ENCODE measurements at places on chromosomes 7 and 10.
A peak's percentile ranks its signal among the peaks of the same experiment; 100 is the strongest.

GRCh38 chr10:92699518-92700381 is 10.0 kb downstream of the HHEX start:
- DNase-seq: no peak

GRCh38 chr10:3896161-3896560 is 111.2 kb upstream of the KLF6 start:
- no peak for DNase-seq

GRCh38 chr7:36343548-36343947 is 46.1 kb upstream of the ANLN start:
- DNase-seq: no peak

DNA sequence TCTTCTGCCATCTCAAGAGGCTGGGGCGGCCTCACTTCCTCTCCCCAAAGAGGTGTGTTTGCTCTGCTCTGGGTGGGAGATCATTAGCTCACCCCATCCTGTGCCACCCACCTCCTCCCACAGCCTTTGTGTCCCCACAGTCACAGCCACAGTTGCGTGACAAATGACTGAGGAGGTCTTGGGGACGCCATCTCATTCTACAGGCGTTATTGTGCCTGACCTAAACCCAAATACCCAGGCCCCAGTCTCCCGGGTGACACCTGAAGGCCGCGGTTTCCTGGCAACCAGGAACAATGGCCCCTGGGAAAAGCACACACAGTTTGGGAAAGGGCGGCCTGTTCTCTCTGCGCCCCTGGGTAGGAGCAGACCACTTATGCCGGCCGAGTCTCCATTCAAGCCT is 51.6 kb downstream of the SLIT1 start:
- no peak for DNase-seq

DNA sequence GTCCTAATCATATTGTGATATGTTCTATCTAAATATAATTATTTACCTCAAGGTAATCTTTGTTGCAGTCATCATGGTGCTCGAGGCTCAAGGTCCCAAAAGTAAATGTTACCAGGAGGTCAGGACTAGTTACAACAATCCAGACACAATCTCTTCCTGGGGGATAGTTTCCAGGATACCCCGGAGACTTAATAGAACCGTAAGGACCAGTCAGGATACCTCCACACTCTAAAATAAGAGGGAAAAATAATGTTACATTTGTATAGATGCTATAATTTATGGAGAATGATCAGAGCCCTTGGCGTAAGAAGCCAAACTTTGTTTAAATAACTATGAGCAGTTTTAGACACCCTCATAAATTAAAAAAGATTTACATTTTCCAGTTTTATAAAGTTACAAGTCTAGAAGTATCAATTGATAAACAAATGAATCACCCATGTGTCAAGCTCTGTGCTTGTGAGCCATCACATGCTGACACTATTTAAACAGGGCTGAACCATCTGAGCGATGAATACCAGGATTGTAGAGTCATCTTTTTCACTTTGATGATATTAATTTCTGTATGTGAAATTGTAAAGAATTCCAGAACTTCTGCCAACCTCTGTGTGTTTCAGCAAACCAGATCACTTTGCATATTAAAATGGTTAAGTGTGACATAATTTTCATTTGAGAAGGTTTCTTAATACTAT is 41.3 kb downstream of the CUBN start:
- DNase-seq: no peak

- DNase-seq: no peak
Measured at GRCh38 chr7:52285689-52286088, 749.7 kb upstream of the POM121L12 start.

DNA sequence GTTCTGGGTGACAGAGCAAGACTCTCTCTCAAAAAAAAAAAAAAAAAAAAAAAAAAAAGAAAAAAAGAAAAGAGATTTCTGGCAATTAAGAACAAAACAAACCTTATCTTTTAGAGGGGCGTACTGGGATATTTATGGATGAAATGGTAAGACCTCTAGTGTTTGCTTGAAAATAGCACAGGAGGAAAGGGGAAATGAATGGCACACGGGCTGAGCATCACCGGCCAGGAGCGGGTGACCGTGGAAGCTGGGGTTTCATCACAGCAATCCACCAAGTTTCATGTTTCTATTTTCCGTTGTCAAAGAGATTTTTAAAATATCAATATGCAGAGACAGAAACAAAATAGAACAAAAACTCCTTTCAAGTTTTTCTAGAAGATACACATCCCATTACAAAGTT is 105.6 kb downstream of the SVIL start:
- DNase-seq: no peak

- no peak for DNase-seq
Measured at GRCh38 chr10:93993414-93993781, 333 bp upstream of the PLCE1 start.

GRCh38 chr10:97705006-97705670 is 8.4 kb upstream of the MARVELD1 start:
- DNase-seq: no peak

DNA sequence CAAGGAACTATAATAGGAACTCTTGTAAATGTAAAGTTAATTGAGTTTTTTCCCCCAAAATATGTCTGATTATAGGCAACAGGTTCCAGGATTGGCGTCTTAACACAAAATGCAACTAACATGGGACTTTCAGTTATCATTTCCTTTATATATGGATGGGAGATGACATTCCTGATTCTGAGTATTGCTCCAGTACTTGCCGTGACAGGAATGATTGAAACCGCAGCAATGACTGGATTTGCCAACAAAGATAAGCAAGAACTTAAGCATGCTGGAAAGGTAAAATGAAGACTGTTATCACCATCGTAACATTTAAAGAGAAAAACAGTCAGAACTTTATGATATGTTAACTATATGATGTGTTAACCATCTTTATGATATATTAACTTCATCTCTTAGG is 63.7 kb downstream of the SP8 start:
- DNase-seq: no peak

- DNase-seq: no peak
Measured at GRCh38 chr7:138944592-138944991, 36.6 kb downstream of the KIAA1549 start.

GRCh38 chr7:129949292-129950133 is 3.2 kb downstream of the UBE2H start:
- no peak for DNase-seq

DNA sequence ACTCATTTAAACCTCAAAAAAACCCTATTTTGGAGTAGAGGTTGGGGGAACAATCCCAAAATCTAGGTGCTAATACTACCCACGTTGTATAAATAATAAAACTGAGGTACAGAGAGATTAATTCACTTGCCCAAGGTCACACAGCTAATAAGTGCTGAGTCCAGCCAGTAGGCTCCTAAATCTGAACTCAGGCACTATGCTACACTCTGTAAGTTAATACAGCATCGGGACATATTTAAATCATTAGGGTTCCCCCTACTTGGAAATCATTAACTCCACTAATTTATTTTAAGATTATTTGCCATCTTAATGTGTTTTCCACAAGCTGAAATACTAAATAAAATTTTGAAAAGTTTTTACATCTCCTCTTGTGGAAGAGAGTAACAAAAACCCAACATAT is 24.2 kb downstream of the PIP4K2A start:
- DNase-seq: no peak

DNA sequence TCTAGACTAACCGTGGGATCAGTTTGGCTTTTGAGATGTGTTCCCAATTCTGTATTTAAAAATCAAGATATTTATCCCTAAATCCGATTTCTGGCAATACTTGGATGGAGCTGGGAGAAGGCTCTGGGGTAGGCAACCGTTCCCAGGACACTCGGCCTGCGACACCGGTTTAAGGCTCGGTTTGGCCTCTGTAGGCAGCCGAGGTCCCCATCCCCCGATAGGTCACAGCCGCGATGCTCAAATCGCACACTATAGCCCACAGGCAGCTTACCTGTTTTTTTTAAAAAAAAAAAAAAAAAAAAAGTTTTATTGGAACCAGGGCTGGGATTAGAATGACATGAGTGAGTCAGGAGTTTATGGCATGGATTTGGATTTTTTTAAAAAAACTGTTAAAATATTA is 729 bp upstream of the TAF3 start:
- DNase-seq: no peak

GRCh38 chr7:17033245-17033644 is 151.5 kb upstream of the AGR3 start:
- DNase-seq: no peak

GRCh38 chr10:3787016-3787400 is 2.0 kb upstream of the KLF6 start:
- DNase-seq: no peak

GRCh38 chr7:38323156-38323555 is 49.7 kb upstream of the TARP start:
- DNase-seq: no peak

- no peak for DNase-seq
Measured at GRCh38 chr7:103690242-103690974, 244.4 kb upstream of the SLC26A5 start.

DNA sequence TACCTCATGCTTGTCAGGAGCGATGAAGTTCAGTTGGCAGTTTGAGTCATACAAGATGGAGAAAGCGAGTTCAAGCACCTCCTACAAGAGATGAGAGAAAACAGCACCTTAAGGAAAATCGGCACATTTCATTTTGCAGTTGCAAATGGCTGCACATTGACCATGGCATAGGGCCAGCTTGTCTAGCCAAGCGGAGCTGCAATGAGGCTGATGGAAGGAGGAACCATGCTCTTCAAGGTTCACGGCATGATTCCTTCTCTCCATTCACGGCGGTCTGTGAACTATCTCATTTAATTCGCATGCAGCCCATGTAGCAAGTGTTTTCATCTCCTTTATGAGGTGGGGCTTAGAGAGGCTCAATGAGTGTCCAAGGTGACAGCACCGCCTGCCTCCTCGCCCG is 137.4 kb upstream of the AOAH start:
- no peak for DNase-seq

GRCh38 chr10:130053561-130053960 is 57.1 kb downstream of the C10orf143 start:
- no peak for DNase-seq

- peak; percentile 64 for DNase-seq
Measured at GRCh38 chr10:71998119-71998839, 34.1 kb downstream of the CHST3 start.

GRCh38 chr7:31883761-31884164 is 186.4 kb downstream of the PDE1C start:
- DNase-seq: peak; percentile 60

- no peak for DNase-seq
Measured at GRCh38 chr7:32293833-32294232, 196.3 kb downstream of the LSM5 start.

DNA sequence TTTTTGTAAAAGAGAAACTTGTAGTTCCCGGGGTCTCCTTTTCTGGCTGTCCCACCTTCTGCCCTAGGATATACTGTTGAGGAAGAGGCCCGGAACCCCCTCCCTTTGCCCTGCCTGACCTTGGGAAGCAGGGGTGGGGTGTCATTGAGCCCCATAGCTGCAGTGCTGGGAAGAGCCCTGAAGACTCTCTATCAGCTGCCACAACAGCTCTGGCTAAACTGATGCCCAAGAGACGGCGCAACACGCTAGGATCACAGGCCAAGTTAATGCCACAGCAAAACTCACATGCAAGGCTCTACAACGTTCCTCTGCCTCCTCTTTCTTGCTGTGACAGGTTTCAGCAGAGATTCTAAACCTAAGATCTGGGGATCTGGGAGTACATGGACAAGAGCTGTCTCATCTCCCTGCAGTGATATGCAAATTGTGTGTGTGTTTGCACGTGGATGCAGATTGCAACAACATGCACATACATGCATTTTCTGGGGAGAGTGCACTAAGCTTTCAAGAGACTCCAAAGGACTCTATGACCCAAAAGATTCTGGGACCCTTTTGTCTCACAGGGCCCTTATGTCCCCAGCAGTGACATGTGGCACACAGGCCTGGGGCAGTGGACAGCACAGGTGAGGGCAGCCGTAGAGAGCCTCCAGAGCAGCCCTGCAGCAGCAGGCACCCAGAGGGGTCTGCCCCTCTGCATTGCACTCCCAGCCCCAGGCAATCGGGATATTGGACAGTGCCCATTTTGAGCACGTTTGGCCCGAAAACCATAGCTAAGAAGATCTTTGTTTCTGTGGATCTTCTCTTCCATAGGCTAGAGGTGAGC is 2.5 kb downstream of the RASSF4 start:
- no peak for DNase-seq

DNA sequence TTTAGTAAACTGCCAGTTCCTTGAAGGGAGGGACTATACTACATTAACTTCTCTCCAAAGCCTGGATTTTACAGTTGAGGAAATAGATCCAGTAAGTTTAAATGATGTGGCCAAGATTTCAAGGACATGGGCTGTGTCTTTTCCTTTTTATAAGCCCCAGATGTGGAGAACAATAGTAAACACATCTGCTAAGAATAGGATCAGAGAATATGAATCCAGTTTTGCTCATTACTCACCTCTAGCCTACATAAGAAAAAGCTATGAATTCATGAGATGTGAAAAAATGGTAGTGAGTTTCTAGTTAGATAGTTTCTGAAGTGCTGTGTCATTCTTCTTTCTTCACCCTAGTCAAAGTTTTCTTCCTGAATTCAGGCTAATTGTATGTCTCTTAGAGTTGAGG is 38.6 kb downstream of the MAGI2 start:
- no peak for DNase-seq

- no peak for DNase-seq
Measured at GRCh38 chr10:130761788-130762301, 549.7 kb downstream of the TCERG1L start.

GRCh38 chr7:23373151-23374004 is 74.2 kb downstream of the MALSU1 start:
- no peak for DNase-seq

DNA sequence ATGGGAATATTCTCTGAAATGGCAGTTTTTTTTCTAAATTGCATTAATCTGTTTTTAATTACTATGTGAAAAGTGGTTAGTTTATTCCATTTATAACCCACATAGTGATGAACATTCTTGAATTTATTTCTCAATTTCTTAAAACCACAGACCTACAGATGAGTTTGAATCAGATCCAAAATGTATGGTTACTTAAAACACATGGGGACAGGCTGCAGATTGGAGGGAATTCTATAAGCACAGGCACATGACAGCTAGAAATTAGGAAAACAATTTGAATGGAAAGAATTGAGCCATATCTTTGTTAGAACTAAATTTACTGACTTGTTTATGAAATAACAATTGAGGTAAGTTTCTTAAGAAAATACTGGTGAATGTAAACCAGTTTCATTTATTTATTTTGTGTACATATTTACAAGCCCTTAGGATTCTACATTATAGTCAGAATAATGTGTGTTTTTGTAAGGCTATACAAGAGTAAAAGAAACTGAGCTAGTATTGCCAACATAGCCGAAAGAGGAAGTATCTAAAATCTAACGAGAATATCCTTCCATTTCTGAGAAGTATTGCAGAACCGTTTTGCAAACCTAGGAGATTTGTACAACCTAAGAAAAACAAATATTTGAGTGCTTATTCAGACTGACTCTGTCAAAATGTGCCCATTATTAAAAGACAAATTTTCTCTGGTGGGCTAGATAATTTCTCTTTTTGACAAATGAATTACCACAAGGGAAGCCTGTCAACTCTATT is 434.3 kb upstream of the SEMA3D start:
- no peak for DNase-seq

DNA sequence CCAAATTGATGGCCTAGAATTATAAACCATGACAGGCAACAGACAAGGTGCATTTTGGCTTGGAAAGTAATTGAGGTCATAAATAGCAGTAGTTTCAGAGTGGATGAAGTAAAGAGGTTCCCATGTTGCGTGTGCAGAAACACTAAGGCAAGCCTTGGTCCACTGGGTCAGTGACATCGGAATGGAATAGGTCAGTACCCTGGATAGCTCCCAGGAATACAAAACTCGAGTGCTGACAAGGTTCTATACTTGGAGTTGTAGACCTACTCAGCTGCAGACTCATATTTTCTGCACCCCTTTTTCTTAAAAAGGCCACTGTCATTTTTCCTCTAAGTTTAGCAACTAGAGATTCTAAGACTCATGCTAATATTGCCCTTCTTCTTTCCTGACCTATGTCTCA is 132.8 kb downstream of the DYNC1I1 start:
- no peak for DNase-seq
